Left lung (tissue), 14 donors: ENCODE measurements at places on chromosomes 3 and 15. TPM values are rescaled to one million over a fixed set of nuclear protein-coding genes. Genes with fewer than 3 reads are reported as not detected.

Gene FAM81A
- 1.9 TPM for total RNA-seq

Gene GRM7
- total RNA-seq, result 0.50 TPM

Gene SH2D7
- not detected for total RNA-seq

Gene FRMD5
- 4.4 TPM for total RNA-seq

Gene B3GNT5
- 21.7 TPM for total RNA-seq

Gene TNNC1
- 30.7 TPM for total RNA-seq

Gene TMEM212
- total RNA-seq, result not detected

DNA sequence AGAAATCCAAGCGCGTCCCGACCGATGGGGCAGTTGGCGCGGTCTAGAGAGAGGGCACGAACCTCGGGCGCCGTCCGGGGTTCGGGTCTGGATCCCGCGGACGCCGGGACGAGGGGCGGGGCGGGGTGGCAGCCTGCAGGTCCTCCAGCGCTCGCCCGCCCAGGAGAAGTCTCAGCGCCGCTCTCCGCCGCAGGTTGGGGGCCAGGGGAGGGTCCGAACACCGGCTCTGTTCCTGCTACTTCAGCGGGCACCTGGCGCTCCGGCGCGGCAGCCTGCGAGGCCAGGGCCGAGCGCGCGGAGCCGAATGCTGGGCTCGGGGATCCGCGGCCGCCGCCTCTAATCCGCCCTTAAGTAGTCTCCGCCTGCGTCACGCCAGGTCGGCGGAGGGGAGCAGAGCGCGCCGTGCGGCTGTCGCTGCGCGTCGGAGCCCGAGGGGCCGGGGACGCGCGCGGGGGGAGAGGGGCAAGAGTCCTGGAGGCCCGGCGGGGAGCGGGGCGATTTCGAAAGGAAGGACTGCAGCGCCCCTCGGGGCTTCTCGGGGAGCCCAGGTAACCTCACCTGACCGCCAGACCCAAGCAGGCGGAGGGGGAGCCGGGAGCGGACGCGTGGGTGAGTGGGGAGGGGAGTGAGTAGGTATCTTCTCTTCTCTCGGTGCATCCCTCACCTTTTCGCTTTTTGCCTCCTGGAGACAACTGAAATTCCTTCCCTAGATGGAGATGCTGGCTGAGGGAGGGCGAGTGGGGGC, at the start of gene GJD2:
Gene GJD2, minus strand, starts transcription at position 325 of the 745 bp plus-strand sequence. CDS start 510 bp downstream, outside the sequence.
- no peaks in the 10 kb centered on the region for H3K4me1 ChIP-seq
- peaks cover 86% of the 10 kb centered on the region for H3K27me3 ChIP-seq
- no peak within 1 kb of the TSS for H3K4me3 ChIP-seq
- no peaks in the 10 kb centered on the region for H3K36me3 ChIP-seq
- H3K27ac ChIP-seq, result no peak within 1 kb of the TSS

DNA sequence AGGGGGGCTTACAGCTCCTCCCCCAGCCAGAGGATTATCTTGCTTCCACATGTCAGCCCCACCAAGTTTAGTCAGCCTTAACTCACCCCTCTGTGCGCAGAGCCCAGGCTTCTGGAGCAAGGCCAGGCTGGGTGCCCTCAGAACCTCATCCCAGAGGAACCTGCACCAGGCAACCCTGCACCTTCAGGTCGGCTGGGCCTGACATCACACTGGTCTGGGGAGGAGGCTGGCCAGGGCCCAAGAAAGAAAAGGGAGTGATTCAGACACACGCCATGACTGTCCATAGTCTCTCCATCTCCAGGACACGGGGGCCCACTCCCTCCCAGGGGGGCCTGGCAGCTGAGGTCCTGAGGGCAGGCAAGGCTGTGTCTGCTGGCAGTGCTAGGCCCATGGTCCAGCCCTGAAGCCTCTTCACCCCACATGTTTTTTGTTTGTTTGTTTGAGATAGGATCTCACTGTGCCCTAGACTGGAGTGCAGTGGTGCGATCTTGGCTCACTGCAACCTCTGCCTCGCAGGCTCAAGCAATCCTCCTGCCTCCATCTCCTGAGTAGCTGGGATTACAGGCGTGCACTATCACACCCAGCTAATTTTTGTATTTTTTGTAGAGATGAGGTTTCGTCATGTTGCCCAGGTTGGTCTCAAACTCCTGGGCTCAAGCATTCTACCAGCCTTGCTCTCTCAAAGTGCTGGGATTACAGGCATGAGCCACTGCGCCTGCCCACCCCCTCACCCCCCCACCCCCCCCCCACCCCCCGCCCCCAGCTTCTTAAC, 11.1 kb downstream of the TNK2 start:
- H3K27ac ChIP-seq, result peak overlapping the region; percentile 91
- DNase-seq, result no peak
- no peaks in the 10 kb centered on the region for H3K36me3 ChIP-seq
- no peak overlapping the region for H3K4me3 ChIP-seq
- no peaks in the 10 kb centered on the region for H3K27me3 ChIP-seq

GRCh38 chr15:101159096-101159935, 92.5 kb downstream of the CHSY1 start:
- no peaks in the 10 kb centered on the region for H3K36me3 ChIP-seq
- DNase-seq, result no peak
- no peak overlapping the region for H3K4me3 ChIP-seq
- peaks cover 17% of the 10 kb centered on the region for H3K4me1 ChIP-seq
- no peak overlapping the region for H3K27ac ChIP-seq

DNA sequence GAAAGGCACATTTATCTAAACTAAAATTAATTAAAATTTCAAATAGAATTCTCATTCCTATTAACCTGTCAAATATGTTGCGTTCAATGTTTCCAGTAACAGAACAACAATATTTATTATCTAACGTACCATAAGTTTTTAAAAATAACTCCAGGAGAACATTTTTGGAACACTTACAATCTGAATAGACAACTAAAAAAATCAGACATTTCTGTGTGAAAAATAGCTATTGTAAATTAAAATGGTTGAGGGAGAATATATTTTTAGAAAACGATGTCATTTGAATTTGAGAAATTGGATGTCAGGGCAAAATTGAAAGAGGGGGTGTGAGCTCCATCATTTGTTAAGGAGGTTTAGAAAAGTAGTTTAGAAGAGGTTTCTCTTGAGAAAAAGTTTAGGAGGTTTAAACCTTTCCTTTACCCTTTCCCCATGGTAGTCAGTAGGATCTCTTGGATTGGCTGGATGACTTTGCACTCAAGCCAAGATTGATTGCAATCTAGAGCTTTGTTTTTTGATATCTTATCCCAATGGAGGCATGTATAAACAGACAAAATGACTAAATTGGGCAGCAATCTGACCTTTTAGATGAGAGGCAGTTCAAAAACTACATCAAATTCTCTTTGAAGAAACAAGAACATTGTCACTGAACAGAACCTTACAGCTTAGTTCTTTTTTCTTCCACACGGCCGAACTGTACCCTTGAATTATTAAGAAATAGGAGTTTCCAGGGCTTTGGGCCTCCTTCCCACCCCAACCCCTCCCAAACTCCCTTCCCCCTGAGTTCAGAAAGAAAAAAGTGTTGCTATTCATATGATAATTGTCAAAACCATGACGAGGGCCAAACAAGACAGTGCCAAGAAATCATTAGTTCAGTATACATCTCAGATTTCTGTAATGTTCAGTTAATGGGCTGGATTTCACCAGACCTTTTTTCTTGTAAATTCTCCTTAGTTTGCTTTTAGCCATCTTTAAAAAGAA, 79.7 kb upstream of the CDIN1 start:
- no peaks in the 10 kb centered on the region for H3K36me3 ChIP-seq
- H3K4me1 ChIP-seq, result no peaks in the 10 kb centered on the region
- no peak overlapping the region for H3K27ac ChIP-seq

- no peak overlapping the region for H3K27ac ChIP-seq
- no peaks in the 10 kb centered on the region for H3K36me3 ChIP-seq
- no peaks in the 10 kb centered on the region for H3K27me3 ChIP-seq
- no peaks in the 10 kb centered on the region for H3K4me1 ChIP-seq
- DNase-seq, result no peak
Measured at GRCh38 chr3:170768334-170768801, 101.6 kb downstream of the RPL22L1 start.

- no peaks in the 10 kb centered on the region for H3K4me1 ChIP-seq
- H3K36me3 ChIP-seq, result peaks cover 39% of the 10 kb centered on the region
- H3K4me3 ChIP-seq, result no peak overlapping the region
- no peak overlapping the region for H3K27ac ChIP-seq
Measured at GRCh38 chr3:45479621-45480035, 91.3 kb downstream of the LARS2 start.

DNA sequence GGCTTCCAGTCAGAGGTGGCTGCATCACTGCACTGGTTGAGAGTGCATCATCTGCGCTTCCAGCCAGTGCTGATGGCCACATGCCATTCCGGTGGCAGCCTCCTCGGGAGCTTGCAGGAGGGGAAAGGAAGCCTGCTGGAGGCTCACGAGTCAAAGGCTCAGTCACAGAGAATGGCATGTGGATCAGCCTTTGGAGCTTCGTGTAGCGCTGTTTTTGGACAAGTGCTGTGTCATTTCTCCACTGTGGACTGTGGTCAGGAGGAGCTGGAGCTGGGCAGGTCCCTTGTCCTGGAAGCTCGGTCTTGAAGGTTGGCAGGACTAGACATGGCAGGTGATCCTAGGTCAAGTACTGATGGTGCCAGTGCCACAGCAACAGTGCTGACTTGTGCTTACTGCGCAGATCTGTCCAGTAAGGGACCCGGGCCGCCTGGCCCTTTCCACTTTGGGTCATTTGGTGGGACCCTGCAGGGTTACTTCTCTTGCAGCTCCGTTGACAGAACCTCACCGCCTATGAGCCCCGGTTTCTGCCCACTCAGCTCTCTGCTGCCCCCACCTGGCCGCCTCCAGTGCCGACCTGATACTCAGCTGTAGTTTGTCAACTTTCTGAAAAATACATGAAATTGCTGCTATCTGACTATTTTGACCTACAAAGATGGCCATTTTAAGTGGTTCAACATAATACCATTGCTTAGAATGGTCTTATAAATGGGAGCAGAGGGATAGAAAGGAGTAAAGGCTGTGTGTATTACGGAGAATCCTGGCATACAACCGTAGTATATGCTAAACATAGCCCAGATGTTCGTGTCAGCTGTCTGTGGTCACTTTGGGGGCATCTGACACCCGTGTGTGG, 27.6 kb upstream of the TRPM1 start:
- no peaks in the 10 kb centered on the region for H3K36me3 ChIP-seq
- peak; percentile 96 for DNase-seq
- no peaks in the 10 kb centered on the region for H3K27me3 ChIP-seq
- H3K4me1 ChIP-seq, result peaks cover 9% of the 10 kb centered on the region
- H3K4me3 ChIP-seq, result no peak overlapping the region

GRCh38 chr3:123511726-123512125, 62.8 kb upstream of the ADCY5 start:
- peaks cover 10% of the 10 kb centered on the region for H3K36me3 ChIP-seq
- no peaks in the 10 kb centered on the region for H3K4me1 ChIP-seq
- no peaks in the 10 kb centered on the region for H3K27me3 ChIP-seq
- no peak for DNase-seq

DNA sequence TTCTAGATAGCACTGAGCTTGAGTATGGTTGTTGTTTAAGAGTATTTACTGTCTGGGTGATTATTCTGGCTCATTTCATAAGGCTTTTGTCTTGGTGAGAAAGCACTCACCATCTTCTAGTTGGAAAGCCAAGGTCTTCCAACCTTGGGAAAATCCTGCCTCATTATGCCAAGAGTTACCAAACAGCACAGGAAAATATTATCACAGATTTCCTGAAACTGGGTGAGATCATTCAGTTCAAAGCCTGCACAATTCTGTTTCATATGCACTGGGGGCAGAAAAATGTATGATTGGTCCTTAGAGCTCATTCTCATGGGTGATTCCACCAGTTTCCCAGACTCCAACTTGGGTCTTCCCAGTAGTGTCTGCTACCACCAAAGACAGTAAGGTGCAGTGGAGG, 291.8 kb downstream of the RORA start:
- no peak for DNase-seq
- H3K4me1 ChIP-seq, result no peaks in the 10 kb centered on the region
- H3K27ac ChIP-seq, result no peak overlapping the region
- H3K4me3 ChIP-seq, result no peak overlapping the region

- no peaks in the 10 kb centered on the region for H3K36me3 ChIP-seq
- DNase-seq, result no peak
- no peaks in the 10 kb centered on the region for H3K4me1 ChIP-seq
- no peak overlapping the region for H3K4me3 ChIP-seq
- no peaks in the 10 kb centered on the region for H3K27me3 ChIP-seq
Measured at GRCh38 chr3:20215636-20216035, 29.6 kb upstream of the SGO1 start.

DNA sequence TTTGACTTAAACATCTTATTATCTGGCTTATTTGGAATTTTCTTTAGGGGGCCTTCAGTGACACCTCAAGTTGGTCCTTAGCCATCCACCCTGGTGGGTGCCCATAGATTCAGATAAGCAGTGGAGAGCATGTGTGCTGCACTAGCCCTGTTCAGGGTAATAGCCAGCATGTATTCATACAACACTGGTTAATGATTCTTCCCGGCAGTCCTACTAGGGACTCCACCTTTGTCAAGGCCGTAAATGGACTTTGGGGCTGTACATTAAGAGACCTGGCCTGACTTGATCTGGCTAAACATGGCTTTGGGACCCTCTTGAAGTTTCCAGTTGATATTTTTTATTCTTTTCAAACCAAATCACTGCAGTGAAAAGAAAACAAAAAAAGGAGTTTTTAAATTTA, 125.8 kb downstream of the PTPRG start:
- no peaks in the 10 kb centered on the region for H3K27me3 ChIP-seq
- DNase-seq, result no peak
- no peak overlapping the region for H3K4me3 ChIP-seq
- H3K27ac ChIP-seq, result no peak overlapping the region
- H3K4me1 ChIP-seq, result peaks cover 2% of the 10 kb centered on the region
- H3K36me3 ChIP-seq, result no peaks in the 10 kb centered on the region

- no peaks in the 10 kb centered on the region for H3K4me1 ChIP-seq
- H3K4me3 ChIP-seq, result no peak overlapping the region
- no peak overlapping the region for H3K27ac ChIP-seq
- H3K27me3 ChIP-seq, result no peaks in the 10 kb centered on the region
- DNase-seq, result no peak
Measured at GRCh38 chr15:96690733-96691132, 360.2 kb downstream of the NR2F2 start.

GRCh38 chr3:69568458-69568857, 170.8 kb upstream of the MITF start:
- no peak overlapping the region for H3K4me3 ChIP-seq
- H3K36me3 ChIP-seq, result no peaks in the 10 kb centered on the region
- no peaks in the 10 kb centered on the region for H3K4me1 ChIP-seq
- H3K27ac ChIP-seq, result no peak overlapping the region
- no peaks in the 10 kb centered on the region for H3K27me3 ChIP-seq

- no peak overlapping the region for H3K27ac ChIP-seq
- no peaks in the 10 kb centered on the region for H3K4me1 ChIP-seq
- no peaks in the 10 kb centered on the region for H3K36me3 ChIP-seq
- no peak for DNase-seq
- H3K27me3 ChIP-seq, result no peaks in the 10 kb centered on the region
- no peak overlapping the region for H3K4me3 ChIP-seq
Measured at GRCh38 chr15:91622711-91623342, 230.7 kb upstream of the SLCO3A1 start.

DNA sequence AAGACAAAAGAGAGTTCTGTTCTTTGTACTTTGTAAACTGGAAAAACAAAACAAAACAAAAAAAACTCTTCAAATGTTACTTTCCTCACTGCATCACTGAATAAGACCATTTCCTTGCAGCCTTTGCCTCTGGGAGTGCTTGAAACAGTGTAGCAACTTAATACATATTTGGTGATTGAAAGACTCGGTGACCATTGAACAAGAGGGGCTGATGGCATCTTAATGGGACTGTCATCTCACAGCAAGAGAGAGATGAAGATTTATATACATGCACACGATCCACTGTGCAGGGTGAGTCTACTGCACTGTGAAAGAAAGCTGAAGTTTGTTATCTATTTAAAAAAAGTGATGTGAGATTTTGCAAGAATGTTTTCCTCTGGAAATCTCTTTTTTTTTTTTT, 111.9 kb upstream of the KLHL25 start:
- H3K4me3 ChIP-seq, result no peak overlapping the region
- no peaks in the 10 kb centered on the region for H3K4me1 ChIP-seq
- no peak for DNase-seq
- no peak overlapping the region for H3K27ac ChIP-seq
